Adrenal gland (tissue), 19 donors: ENCODE measurements at places on chromosomes 1 and 21. TPM values are rescaled to one million over a fixed set of nuclear protein-coding genes. Genes with fewer than 3 reads are reported as not detected.

Gene FBLIM1
- total RNA-seq = 4.0 TPM

Gene MX1
- total RNA-seq = 44.4 TPM

Gene TMOD4
- total RNA-seq = not detected

Gene USP16
- 28.0 TPM for total RNA-seq

GRCh38 chr21:22421416-22422180, 1423.4 kb downstream of the NCAM2 start:
- DNase-seq = no peak

DNA sequence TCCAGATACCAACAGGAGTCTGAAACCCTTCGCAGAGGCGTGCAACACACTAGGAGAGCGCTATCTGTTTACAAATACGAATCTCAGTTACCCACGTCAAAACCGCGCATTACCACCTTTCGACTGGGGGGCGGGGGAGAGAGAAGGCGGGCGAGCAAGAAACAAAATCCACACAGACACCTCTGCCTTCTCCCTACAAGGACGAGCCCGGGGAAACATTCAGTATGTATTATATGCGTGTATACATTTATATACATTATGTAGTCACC, 722 bp downstream of the TUT4 start:
- DNase-seq = peak; percentile 80

- no peak for DNase-seq
Observed at GRCh38 chr1:53512807-53513755, 53.9 kb downstream of the DMRTB1 start.

- DNase-seq = no peak
Observed at GRCh38 chr1:18230840-18231239, 123.2 kb downstream of the IGSF21 start.

GRCh38 chr1:117659550-117660270, 53.9 kb downstream of the TENT5C start:
- DNase-seq = no peak

- no peak for DNase-seq
Observed at GRCh38 chr1:54342742-54343687, 63.2 kb downstream of the SSBP3 start.
